ENCODE measurements at places on chromosomes 3 and 15. TPM values are rescaled to one million over a fixed set of nuclear protein-coding genes. Genes with fewer than 3 reads are reported as not detected.
A peak's percentile ranks its signal among the peaks of the same experiment; 100 is the strongest.

- DNase-seq: no peak
These were observed 525 bp downstream of the NPTN start for GRCh38 chr15:73632670-73633058.

Gene CEP19
- total RNA-seq: 0.15 TPM

Gene HCN4
- total RNA-seq: not detected

Gene HHLA2
- total RNA-seq: 2.2 TPM

DNA sequence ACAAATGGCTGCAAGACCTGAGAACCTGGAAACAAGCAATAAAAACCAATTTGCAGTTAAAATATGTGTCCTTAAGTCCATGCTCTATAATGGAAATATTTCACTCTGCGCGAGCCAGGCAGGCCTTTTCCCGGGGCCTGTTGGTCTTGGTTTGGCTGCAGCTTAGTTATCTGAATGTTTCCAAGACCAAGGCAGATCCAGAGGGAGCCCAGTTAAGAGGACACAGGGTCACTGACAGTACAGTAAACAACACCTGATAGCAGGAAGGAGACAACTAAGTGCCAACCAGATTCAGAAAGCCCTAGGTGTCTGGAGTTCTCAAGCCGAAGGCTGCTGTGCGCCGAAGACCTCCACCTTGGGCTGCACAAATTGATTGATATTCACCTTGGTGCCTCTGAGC lies 32.8 kb downstream of the THSD4 start:
- no peak for DNase-seq

Gene VEPH1
- not detected for total RNA-seq

GRCh38 chr3:20185331-20185678 lies 701 bp downstream of the SGO1 start:
- peak; percentile 36 for DNase-seq

Gene ACKR2
- total RNA-seq: not detected

- DNase-seq: no peak
These were observed 1.1 kb upstream of the VPS18 start for GRCh38 chr15:40893019-40893670.

- peak; percentile 15 for DNase-seq
These were observed 286.4 kb downstream of the ZIC4 start for GRCh38 chr3:147119989-147120388.

Gene RARRES1
- 79.2 TPM for total RNA-seq

Gene PCLAF
- total RNA-seq: 80.0 TPM

Gene CFAP161
- total RNA-seq: 2.0 TPM

Gene ZNF660
- not detected for total RNA-seq

- DNase-seq: no peak
These were observed 347.3 kb downstream of the ZBTB20 start for GRCh38 chr3:114799816-114800215.

GRCh38 chr3:159765030-159765859 lies 223.4 kb upstream of the IL12A start:
- peak; percentile 34 for DNase-seq
